SK-MEL-5 (cell line): ENCODE measurements at places on chromosomes 4 and X.

DNA sequence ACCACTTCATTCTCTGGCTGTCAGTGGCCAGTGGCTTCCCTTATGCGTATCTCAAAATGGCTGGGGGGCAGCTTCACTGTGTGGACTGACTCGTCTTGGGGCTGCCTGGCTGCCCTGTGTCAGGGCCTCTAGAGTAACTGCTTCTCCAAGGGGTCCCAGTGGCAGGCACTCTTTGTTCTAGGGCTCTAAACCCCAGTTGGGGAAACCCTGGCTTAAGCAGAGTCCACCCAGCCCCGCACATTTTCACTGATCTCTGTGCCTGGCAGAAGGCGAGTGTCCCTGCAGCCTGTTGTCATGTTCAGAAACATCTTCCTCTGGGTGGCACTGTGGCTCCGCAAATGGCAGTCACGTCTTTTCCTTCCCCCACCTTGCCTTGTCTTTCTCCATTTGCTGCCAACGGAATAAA lies 59.7 kb downstream of the NBDY start:
- no peak for DNase-seq

GRCh38 chr4:11693693-11694092 lies 265.0 kb upstream of the HS3ST1 start:
- no peak for DNase-seq

- peak; percentile 26 for DNase-seq
Measured at GRCh38 chr4:167102475-167102874, 131.8 kb downstream of the SPOCK3 start.

DNA sequence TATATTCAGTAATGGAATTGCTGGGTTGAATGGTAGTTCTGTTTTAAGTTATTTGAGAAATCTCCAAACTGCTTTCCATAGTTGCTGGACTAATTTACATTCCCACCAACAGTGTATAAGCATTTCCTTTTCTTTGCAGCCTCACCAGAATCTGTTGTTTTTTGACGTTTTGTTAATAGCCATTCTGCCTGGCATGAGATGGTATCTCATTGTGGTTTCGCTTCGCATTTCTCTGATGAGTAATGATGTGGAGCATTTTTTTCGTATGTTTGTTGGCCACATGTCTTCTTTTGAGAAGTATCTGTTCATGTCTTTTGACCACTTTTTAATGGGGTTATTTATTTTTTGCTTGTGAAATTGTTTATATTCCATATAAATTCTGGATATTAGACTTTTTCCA lies 13.6 kb upstream of the MAGED4B start:
- DNase-seq = no peak

DNA sequence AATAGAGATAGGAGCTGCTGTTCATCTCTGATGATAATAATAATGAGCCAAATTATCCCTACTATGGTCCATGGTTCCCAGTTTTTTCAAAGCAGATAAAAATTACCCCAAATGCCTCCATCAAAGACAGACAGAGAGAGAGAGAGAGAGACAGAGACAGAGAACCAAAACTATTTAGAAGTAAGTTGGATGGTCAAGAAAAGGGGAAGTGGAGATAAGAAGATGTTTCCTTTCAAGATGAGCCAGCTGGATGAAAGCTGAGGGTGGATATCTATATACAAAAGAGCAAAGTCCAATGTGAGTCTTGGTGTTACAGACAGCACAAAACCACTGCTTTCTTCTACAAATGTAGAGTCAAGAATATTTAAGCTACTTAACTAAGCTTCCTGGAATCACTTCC lies 173.9 kb downstream of the GRIA3 start:
- no peak for DNase-seq
